ENCODE measurements at places on chromosomes 2 and 18.

DNA sequence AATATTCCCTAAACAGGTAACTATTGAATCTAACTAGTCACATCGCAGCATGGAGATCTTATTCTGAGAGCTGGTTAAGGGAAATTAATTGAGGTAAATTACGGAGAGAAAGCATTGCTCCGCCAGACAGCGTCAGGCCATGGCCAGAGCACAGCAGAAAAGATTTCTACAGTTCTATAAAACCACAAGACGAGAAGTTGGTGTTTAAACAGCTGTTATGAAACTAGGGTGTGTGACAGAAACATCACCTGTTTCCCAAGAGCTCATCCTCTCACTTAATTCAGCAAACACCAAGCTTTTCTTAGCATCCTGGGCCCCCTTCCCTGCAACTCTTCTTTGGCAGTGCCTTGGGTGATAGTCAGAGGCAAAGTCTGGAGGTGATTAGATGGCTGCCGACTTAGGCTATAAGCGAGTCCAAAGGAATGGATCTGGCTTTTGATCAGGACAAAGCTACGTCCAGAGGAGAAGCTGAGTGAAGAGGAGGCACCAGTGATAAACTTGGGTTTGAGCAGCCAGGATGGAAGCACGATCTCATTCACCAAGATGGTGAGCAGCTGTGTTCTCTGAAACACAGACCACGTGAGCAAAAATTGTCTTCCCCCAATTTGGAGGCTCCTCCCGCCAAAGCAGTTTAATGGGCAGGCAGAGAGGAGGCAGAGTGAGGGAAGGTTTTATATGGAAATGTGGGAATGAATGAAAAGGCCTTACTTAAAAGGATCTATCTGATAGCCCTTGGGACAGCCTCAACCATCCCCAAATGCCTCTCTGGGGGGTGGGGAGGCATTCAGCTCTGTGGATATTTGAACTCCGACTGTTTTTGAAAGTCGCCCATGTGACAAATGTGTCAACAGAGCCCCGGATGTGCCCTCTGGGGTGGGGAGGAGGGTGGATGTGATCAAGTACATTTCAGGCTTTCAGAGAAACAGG is 57.8 kb downstream of the PKDCC start:
- no peaks in the 10 kb centered on the region for H3K27me3 ChIP-seq
- H3K4me1 ChIP-seq: peaks cover 30% of the 10 kb centered on the region
- peak; percentile 87 for DNase-seq
- no peaks in the 10 kb centered on the region for H3K36me3 ChIP-seq
- H3K4me3 ChIP-seq: peak overlapping the region; percentile 37

DNA sequence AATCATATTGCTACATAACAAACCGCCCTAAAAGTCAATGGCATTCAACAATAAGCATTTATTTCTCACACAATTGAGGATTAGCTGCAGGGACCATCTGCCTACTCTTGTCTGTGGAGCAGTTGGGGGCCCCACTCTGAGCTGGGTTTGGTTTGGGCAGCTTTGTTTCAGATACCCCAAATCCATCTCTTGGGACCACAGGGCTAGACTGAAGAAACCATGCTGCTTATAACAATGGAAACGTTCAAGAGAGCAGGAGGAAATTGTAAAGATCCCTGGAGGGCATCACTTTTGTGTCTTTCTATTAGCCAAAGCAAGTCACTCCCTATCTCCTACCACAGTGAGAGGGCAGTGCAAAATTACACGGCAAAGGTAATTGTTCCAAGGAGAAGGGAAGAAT is 146.5 kb upstream of the MGAT5 start:
- no peaks in the 10 kb centered on the region for H3K4me1 ChIP-seq
- H3K36me3 ChIP-seq: no peaks in the 10 kb centered on the region
- DNase-seq: no peak
- no peak overlapping the region for H3K27ac ChIP-seq
- H3K4me3 ChIP-seq: no peak overlapping the region

GRCh38 chr18:61893309-61893970 is 633 bp upstream of the RNF152 start:
- peaks cover 12% of the 10 kb centered on the region for H3K4me1 ChIP-seq
- peak overlapping the region; percentile 74 for H3K27ac ChIP-seq
- peak overlapping the region; percentile 92 for H3K4me3 ChIP-seq
- H3K27me3 ChIP-seq: no peaks in the 10 kb centered on the region
- DNase-seq: peak; percentile 60

GRCh38 chr2:205754285-205754923 is 72.1 kb downstream of the NRP2 start:
- H3K27ac ChIP-seq: no peak overlapping the region
- H3K4me1 ChIP-seq: peaks cover 15% of the 10 kb centered on the region
- DNase-seq: no peak
- H3K36me3 ChIP-seq: peaks cover 16% of the 10 kb centered on the region

DNA sequence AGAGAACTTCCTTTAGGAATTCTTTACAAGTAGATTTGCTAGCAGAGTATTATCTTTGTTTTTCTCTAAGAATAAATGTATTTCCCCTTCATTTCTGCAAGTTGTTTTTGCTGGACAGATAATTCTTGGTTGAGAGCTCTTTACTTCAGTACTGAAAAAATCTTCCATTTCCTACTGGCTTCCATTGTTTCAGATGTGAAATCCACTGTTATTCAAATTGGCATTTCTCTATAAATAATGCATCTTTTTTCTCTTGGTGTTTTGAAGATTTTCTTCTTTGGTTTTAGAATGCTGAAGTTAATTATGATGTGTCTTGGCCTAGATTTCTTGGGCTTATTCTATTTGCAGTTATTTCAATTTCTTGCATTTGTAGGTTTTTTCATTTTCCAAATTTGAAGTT is 270.0 kb upstream of the GYPC start:
- no peak overlapping the region for H3K27ac ChIP-seq
- no peak for DNase-seq
- H3K27me3 ChIP-seq: no peaks in the 10 kb centered on the region
- no peaks in the 10 kb centered on the region for H3K4me1 ChIP-seq
- H3K36me3 ChIP-seq: no peaks in the 10 kb centered on the region

DNA sequence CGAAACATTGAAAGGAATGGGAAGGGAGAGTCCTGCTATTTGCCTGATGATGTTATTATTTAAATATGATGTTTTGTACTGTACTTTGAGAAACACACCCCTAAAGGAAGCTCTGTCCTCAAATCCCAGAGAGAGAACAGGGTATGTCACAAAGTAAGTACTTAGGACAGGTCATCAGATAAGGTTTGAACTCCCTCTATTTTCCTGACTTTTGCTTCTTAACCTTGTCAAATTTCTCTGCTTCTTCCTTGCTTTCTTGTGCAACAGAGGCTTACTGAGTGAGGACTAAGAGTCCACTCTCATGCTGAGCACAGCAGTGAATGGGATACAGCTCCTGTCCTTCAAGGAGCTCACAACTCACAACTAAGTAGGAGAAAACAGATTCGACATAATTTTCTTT is 3.7 kb downstream of the DGUOK start:
- H3K4me3 ChIP-seq: no peak overlapping the region
- H3K27ac ChIP-seq: no peak overlapping the region
- no peak for DNase-seq
- H3K4me1 ChIP-seq: peaks cover 12% of the 10 kb centered on the region
- peaks cover 26% of the 10 kb centered on the region for H3K36me3 ChIP-seq

- DNase-seq: no peak
- H3K27ac ChIP-seq: no peak overlapping the region
- no peaks in the 10 kb centered on the region for H3K27me3 ChIP-seq
- H3K4me3 ChIP-seq: no peak overlapping the region
- H3K4me1 ChIP-seq: peaks cover 9% of the 10 kb centered on the region
Observed at GRCh38 chr2:215724146-215724545, 288.3 kb upstream of the FN1 start.

GRCh38 chr2:96839293-96839874 is 4.4 kb downstream of the ANKRD23 start:
- no peaks in the 10 kb centered on the region for H3K4me1 ChIP-seq
- DNase-seq: no peak
- H3K4me3 ChIP-seq: no peak overlapping the region
- no peak overlapping the region for H3K27ac ChIP-seq
- no peaks in the 10 kb centered on the region for H3K27me3 ChIP-seq

GRCh38 chr2:237283131-237283928 is 130.6 kb downstream of the COL6A3 start:
- no peak overlapping the region for H3K4me3 ChIP-seq
- peaks cover 11% of the 10 kb centered on the region for H3K4me1 ChIP-seq
- no peaks in the 10 kb centered on the region for H3K36me3 ChIP-seq
- no peak for DNase-seq
- H3K27me3 ChIP-seq: no peaks in the 10 kb centered on the region
- no peak overlapping the region for H3K27ac ChIP-seq

DNA sequence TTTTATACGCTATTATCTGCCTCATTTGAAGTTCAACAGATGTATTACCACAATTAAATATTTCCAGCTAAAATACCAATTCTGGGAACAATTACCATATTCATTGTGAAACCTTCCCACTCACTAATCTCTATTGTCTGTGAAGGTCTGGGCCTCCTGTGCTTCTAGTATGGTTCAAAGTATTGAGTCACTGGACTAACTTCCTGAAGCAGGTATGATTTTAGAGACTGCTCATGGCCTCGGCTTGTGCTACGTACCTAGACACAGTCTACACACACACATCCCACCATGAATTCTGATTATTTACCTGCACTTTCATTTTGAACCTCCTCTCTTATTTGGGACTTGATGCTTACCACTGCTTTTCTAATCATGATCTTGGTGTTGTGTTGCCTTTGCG is 180.7 kb upstream of the EPHA4 start:
- H3K36me3 ChIP-seq: no peaks in the 10 kb centered on the region
- H3K27me3 ChIP-seq: no peaks in the 10 kb centered on the region
- H3K27ac ChIP-seq: no peak overlapping the region
- H3K4me3 ChIP-seq: no peak overlapping the region
- DNase-seq: no peak

DNA sequence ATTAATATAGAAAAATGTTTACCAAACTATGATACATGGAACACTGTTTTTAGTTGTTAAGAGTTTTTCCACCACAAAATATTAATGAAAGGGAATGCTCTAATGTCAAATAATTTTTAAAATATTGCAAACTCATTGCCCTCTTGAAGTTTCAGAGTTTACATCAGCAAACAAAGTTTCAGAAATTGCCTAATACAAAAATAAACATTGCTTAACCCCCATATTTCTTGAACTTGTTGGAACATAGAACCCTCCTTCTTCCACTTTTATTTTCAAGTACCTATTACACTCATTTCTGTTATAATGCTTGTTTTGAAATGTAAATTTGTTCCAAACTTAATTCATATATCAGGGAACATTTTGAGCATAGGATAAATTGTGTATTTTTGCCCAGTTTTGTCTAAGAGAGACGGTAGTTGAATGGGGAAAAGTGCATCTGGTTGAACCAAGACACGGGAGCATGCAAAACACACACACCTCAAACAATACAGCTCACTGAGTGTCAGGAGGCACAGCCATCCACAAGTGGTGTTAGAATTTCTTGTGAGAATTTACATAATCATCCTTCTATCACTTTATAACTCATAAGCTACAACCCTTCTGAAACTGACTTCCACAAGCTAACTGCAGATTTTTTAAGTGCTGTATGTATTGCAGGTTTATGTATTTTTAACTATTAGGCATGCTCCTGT is 5.3 kb upstream of the MC4R start:
- no peak for DNase-seq
- no peaks in the 10 kb centered on the region for H3K27me3 ChIP-seq
- no peaks in the 10 kb centered on the region for H3K36me3 ChIP-seq
- H3K4me3 ChIP-seq: no peak overlapping the region

- H3K36me3 ChIP-seq: no peaks in the 10 kb centered on the region
- H3K27ac ChIP-seq: no peak overlapping the region
- H3K4me1 ChIP-seq: no peaks in the 10 kb centered on the region
- H3K4me3 ChIP-seq: no peak overlapping the region
- DNase-seq: peak; percentile 17
- H3K27me3 ChIP-seq: peaks cover 14% of the 10 kb centered on the region
Observed at GRCh38 chr2:79670198-79670597, 157.3 kb downstream of the CTNNA2 start.

DNA sequence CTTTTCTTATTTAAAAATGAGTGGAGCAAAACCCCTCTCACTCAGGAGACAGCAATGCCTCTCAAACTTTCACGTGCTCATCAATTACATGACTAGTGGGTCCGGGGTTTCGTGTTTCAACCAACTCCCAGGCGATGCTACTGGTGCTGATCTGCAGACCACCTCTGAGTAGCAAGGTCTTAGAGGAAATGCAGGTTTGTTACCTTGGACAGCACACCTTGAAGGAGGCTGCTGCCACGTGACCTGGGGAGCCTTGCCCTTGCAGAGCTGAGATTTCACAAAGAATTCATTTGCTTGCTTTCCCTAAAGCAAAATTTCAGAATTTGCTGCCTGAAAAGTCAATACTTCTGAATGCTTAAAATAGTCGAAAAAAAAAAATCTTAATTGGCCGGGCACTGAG is 32.4 kb downstream of the SMIM21 start:
- H3K27me3 ChIP-seq: no peaks in the 10 kb centered on the region
- no peaks in the 10 kb centered on the region for H3K36me3 ChIP-seq
- H3K27ac ChIP-seq: no peak overlapping the region
- H3K4me3 ChIP-seq: no peak overlapping the region

- H3K27ac ChIP-seq: no peak overlapping the region
- no peak for DNase-seq
- H3K4me1 ChIP-seq: peaks cover 4% of the 10 kb centered on the region
Observed at GRCh38 chr2:229057976-229058553, 213.0 kb downstream of the PID1 start.

- no peaks in the 10 kb centered on the region for H3K36me3 ChIP-seq
- no peak overlapping the region for H3K4me3 ChIP-seq
- H3K27ac ChIP-seq: no peak overlapping the region
- no peak for DNase-seq
- no peaks in the 10 kb centered on the region for H3K27me3 ChIP-seq
Observed at GRCh38 chr2:204842661-204843485, 297.6 kb downstream of the PARD3B start.

- no peaks in the 10 kb centered on the region for H3K27me3 ChIP-seq
- no peak overlapping the region for H3K27ac ChIP-seq
- H3K4me1 ChIP-seq: no peaks in the 10 kb centered on the region
- H3K36me3 ChIP-seq: peaks cover 7% of the 10 kb centered on the region
- DNase-seq: no peak
Observed at GRCh38 chr2:158650646-158651357, 144.3 kb upstream of the DAPL1 start.

DNA sequence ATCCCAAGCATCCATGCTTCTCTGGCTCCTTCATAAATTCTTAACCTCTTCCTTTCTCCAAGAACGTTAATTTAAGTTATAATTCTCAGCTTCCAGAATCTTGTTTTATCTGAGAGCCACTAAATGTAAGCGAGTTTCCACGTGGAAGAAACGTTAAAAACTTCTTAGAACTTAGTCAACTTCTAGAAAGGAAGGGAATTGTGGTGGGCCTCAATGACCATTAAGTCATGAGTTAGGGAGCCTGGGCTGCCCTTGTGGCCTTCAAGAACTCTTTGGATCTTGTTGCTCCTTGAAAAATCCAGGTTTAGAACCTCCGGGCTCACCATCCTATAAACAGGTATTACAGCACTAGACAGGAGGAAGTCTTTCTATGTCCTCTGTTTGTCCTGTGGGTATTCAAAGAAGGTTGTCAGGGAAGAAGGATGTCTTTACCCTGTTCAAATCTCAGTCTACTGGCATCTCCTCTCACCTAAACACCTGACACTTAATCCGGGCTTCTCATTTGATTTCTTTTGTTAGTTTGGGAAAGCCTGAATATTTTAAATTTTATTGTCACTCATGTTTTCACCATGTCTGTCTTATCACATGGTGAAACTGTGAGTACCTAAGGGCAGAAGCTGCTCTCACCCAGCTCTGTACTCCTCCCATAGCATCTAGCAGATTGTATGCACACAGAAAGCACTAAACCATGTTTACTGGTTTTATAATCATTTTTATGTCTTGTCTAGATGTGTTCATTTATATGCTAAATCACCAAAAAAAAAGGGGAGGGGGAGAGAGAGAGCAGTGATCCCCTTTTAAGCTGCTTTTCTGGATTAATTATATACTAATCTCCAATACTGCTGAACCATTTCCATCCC is 6.3 kb downstream of the RND3 start:
- peaks cover 35% of the 10 kb centered on the region for H3K36me3 ChIP-seq

Measured in SJCRH30 (cell line).